Stimulated activated CD4-positive, alpha-beta T cell treated with anti-CD3 and anti-CD28 coated beads, Interleukin-15, amount 100 ng/mL, for 48 hours (primary cell): ENCODE measurements at places on chromosomes 4 and X.

DNA sequence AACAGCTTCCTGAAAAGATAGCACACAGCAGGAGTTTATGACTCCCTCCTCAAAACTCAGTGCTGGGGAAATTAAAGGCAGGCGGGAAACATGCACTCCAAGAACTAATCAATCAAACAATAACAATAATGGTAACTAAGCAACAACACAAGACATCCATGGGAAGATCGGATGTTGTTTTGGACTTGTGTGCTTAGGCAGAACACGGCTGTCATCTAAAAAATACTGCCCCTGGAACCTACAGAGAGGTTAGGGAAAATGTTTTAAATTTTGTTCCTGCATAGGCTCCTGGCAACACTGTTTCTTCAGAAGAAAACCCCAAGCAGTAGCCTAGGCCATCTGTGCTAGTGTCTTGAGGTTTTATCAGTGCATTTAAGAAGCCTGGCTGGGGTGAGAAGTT lies 1378.2 kb downstream of the STIM2 start:
- no peak for DNase-seq

GRCh38 chr4:69092190-69092589 lies 4.1 kb upstream of the UGT2B7 start:
- no peak for DNase-seq

- no peak for DNase-seq
These were observed 472.4 kb downstream of the ZNF674 start for GRCh38 chrX:46072791-46073190.

DNA sequence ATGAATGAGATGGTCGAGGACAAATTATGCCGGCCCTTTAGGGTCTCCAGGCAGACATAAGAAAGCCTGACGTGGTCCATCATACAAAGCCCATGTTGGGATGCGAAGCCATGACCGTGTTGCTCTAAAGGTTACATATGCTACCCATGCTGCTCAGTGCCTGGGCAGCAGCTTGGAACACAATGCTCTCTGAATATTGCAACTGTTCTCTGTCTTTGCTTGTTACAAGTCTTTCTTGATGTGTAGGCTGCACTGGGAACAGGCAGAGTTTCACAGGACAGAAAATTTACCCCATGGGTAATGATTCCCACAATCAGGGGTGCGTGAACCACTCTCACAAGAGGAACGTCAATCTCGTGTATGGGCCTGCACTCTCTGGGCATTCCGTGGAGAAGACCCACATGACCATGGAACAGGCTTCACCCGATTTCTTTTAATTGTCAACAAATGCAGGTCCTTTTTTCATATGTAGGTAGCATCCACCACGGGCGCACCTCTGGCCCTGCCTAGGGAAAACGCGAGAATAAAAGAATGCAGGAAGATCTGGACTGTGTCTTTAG lies 66.3 kb downstream of the NBDY start:
- no peak for DNase-seq

DNA sequence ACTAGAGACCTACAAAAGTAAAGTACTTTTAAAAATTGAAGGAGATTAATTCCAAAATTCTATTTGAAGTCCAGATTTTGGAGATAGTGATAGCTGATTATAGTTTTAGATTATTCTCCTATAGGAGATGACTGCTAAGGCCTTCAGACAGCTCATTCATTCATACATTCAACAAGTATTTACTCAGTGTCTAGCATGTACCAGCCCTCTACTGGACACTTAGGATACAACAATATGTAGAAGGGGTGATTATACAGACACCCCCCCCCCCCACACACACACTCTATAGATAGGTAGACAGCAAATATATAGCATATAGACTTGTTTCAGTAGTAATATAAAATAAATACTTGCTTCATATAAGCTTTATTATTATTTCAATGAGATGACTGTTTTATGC lies 60.4 kb upstream of the TAF9B start:
- no peak for DNase-seq

DNA sequence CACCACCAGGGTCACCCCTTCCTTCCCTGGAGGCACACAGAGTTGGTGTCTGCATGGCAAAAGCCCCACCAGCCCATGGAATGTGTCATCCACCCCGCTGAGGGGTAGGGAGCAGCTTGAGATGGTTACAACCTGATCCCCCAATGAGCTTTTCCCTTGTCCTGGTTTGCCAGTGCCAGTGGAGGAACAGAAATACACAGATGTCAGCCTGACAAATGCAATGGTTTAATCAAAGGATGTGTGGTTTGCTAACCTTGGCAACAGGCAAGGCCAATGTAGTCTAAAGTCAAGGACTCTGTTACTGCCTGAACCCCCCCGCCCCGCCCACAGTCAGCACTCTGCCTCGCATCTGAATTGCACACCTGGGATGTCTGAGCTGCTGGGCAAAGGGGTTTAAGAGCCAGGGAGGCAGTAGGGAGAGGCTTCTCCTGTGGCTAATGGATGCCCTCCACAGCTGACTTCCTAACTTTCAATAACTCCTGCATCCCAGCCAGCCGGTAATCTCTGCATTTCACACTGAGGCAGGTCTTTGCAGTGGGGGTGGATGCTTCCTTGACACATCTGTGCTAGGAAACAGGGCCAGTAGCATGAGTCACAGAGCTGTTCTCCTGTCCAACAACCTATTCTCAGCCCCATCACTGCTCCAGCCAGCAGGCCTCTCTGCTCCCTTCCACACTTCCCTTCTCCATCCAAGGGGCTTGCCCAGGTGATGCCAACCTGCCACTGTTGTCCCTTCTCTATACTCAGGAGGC lies 137.5 kb downstream of the AMMECR1 start:
- no peak for DNase-seq

- no peak for DNase-seq
These were observed 91.2 kb downstream of the PLS3 start for GRCh38 chrX:115652221-115652620.

DNA sequence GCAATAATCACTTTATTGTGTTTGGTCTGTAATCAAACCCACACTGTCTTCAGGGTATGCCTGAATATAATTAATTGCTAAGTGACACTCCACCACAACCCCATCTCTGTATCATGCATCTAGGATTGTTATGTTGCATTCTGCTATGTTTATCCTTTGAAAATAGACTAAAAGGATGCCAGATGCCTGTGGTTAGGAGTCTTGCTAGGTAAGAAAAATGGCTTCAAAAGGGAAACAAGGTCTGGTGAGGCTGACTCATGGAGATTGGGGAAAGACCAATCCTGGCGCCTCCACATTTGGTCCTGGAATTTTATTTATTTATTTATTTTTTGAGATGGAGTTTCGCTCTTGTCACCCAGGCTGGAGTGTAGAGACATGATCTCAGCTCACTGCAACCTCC lies 360.5 kb upstream of the SLC7A11 start:
- DNase-seq: no peak

DNA sequence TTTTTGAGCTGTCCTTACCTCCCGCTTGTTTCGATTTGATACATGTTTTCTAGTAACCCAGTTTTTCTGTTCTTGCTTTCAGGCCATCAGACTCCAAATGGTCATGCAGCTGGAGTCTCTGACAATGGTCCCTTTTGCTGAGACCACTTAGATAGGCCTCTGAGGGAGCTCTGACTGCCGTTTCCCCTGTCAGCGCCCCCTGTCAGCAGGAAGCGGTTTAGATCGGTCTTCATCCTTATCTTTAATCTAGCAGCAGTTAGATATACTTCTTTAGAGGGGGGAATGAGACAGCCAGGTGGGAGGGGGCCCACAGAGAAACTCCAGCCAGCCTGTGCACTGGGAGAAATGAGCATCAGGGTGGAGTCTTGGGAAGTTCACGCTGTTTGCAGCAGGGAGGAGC lies 457.9 kb downstream of the GPAT3 start:
- DNase-seq: no peak

- DNase-seq: no peak
These were observed 116.6 kb downstream of the PAPSS1 start for GRCh38 chr4:107603430-107603829.

GRCh38 chrX:67723580-67724351 lies 179.9 kb downstream of the AR start:
- DNase-seq: no peak

GRCh38 chrX:103212749-103213457 lies 2.0 kb upstream of the BEX4 start:
- no peak for DNase-seq

- DNase-seq: no peak
These were observed 63.8 kb downstream of the PTPN13 start for GRCh38 chr4:86657910-86658309.

DNA sequence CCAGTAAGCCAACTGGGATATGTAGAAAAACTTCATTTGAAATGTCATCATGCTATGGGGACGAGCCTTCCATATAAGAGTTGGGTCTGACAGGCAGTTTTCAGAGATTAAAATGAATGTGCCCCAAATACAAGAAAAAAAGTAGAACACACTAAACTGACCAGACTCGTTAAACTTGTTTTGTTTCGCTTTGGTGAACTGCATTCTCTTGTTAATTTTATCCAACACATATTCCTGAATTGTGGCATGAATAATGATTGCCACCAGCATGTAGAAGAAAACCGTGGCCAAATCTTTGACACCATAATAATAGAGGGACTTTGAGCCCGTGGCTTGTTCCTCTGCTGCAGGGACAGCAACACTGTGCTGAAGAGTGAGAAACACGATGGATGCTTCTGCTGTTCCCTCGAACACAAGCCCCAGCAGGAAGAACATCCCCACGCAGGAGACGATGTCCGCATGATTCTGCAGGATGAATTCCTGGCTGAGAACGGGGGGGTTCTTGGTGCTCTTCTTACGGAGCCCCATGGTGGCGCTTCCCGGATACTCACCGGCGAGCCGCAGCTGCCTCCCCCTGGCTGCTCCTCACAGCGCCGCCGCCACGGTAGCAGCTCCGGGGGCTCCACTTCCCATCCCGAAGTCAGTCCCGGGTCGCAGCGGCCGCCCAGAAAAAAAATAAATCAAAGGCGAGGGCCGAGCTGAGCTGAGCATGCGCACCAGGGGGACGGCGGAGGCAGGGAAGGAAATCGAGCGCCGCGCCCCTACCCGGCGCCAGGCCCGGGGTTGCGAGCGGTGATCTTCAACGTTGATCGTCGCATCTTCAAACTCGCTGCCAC lies at the start of gene TRAM1L1:
Gene TRAM1L1 (minus strand): TSS at position 711 of the 836 bp plus-strand sequence. CDS start 183 bp downstream, at position 528.
- DNase-seq: no peak

DNA sequence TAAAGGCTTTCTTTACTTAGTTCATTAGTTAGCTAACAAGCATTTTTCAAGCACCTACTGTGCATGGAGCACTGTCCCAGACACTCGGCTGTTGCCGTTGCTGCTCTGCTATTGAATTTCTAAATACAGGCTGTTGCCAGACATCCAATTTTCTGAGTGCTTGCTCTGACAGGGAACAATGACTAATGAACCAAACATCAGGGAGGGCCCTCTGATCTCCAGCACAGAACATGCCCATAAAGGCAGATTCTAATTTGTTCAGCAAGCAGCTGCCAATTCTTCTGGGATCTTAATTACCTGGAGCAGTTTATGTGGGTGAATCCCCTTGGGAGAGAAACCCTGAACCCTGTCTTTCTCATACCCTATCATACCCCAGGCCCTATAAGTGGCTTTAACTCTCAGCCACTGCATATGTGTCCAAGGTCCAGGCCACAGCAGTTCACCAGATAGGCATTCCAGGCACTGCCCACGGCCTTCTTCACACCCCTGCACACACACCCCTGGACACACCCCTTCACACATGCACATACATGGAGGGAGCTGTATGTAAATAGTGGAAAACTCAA lies 27.9 kb downstream of the TSC22D3 start:
- no peak for DNase-seq

DNA sequence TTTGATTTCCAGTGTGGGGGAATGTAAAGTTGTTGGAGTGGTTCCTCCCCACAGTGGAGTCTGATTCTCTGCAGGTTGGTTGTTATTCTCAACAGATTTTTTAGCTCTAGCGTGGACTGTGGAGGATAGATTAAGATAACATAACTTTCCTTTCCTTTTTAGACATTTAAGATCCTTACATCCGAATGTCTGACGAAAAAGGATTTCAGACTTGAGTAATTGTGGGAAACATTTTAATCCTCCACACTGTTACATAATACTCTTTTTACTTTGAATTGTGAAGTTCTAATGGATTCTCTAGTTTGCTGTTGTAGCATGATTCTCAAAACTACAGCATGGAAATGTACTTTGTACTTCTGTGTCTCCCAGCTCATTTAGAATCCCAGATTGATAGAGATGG lies 107.8 kb downstream of the ARHGAP10 start:
- no peak for DNase-seq

- no peak for DNase-seq
These were observed 430.5 kb upstream of the POU3F4 start for GRCh38 chrX:83077606-83078005.

- no peak for DNase-seq
These were observed 174.9 kb upstream of the PCDH18 start for GRCh38 chr4:137707102-137707620.

GRCh38 chrX:70504772-70505450 lies 60.3 kb downstream of the DLG3 start:
- peak; percentile 14 for DNase-seq

DNA sequence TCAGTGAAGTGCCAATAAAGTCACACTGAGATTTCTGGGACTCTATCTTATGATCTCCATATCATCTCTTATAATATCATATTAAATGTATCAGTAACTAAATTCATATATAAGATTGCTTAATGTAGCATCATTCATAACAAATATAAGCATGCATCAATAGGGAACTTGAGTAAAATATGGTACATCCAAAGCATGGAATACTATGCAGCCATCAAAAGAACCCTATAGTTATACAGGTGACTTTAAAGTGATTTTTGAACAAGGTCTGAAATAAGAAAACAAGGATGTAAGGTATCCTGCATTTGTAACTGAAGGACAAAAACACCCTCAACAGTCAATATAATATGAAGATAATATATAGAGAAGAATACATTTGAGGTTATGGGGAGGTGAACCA lies 47.3 kb downstream of the HUWE1 start:
- no peak for DNase-seq

GRCh38 chr4:62344915-62345314 lies 1144.8 kb downstream of the ADGRL3 start:
- DNase-seq: no peak

GRCh38 chrX:118164138-118164537 lies 47.5 kb upstream of the KLHL13 start:
- DNase-seq: no peak

GRCh38 chrX:19824603-19825002 lies 62.8 kb downstream of the SH3KBP1 start:
- DNase-seq: no peak

GRCh38 chrX:13069771-13070416 lies 25.5 kb upstream of the FAM9C start:
- DNase-seq: no peak

DNA sequence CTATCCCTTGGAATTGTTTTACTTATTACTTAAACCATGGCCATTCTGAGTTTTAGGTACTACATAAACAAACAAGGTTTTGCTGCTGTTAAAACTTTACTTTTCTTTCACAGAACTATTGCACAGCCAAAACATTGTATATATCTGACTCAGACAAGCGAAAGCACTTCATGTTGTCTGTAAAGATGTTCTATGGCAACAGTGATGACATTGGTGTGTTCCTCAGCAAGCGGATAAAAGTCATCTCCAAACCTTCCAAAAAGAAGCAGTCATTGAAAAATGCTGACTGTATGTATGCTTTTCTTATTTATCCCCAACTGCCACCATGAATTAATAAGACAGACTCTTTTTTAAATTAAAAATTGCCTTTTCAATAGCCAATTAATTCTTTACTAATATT lies 69.8 kb downstream of the CCKAR start:
- no peak for DNase-seq

GRCh38 chr4:162164906-162165510 lies 1.2 kb upstream of the FSTL5 start:
- DNase-seq: no peak
